Naive thymus-derived CD8-positive, alpha-beta T cell (primary cell): ENCODE measurements at places on chromosomes 16 and 17.

- no peak for DNase-seq
Measured at GRCh38 chr16:48597563-48598387, 12.2 kb downstream of the N4BP1 start.

- no peak for DNase-seq
Measured at GRCh38 chr17:14940108-14940937, 324.8 kb downstream of the PMP22 start.

DNA sequence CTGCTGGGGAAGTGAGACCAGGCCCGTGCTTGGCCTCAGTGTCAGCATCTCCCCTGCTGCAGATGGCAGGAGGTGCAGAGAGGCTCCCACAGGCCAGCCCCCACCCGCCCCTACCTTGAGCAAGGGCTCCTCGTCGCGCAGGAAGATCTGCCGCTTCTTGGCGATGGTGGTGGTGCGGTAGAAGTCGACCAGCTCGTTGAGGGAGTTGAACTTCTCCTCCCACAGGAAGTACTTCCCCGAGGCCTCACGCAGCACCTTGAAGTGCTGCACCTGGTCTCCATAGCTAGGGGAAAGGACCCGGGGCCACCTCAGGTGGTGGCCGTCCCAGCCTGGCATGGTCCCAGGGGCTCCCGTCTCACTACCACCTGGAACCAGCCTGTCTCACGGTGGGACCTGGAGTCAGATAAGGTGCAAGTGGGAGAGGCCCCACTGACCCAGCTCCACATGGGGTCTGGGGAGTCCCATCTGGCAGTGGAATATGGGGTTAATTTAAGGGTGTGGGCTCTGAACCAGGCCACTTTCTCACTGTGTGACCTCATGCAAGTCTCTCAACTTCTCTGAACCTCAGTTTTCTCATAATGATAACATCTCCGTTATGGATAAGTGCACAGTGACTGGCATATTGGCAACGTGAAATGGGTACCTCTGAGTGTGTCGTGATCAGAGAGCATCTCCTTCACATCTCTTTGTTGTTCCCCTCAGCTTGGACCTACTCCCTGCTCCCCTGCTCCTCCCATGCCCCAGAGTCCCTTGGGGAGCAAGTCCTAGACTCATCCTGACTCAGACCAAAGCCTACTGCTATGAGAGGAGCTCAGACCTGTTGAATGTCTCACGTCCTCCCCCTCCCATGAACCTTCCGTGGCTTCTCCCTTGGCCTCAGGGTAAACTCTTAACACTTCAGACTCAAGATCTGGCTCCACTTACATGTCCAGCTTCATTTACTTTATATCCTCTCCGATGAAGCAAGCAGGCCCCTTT is 19.8 kb upstream of the FAM83G start:
- no peak for DNase-seq

DNA sequence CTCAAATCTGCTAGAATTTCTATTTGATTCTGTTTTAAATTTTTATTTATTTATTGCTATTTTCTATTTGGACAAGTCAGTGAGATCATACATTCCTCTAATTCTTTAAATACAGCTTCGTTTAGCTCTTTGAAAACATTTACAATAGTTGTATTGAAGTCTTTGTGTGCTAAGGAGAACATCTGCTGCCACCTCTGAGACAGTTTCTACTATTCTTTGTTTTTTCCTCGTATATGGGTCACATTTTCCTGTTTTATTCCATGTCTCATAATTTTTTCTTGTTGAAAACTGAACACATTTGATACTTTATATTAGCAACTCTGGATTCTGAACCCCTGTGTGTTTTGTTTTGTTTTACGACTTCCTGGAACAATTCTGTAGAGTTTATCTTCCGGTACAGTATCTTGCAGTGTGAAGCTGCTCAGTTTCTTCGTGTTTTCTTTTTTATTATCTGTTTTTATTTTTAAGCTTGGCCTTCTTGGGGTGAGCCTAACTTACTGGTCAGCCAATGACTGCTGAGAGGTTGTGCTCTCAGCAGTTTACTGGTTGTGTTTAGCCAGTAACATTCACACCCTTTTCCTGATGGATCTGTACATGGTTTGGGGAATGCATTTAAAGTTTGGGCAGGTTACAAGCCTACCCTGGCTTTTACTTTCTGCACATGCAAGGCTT is 99.0 kb downstream of the CA4 start:
- no peak for DNase-seq

DNA sequence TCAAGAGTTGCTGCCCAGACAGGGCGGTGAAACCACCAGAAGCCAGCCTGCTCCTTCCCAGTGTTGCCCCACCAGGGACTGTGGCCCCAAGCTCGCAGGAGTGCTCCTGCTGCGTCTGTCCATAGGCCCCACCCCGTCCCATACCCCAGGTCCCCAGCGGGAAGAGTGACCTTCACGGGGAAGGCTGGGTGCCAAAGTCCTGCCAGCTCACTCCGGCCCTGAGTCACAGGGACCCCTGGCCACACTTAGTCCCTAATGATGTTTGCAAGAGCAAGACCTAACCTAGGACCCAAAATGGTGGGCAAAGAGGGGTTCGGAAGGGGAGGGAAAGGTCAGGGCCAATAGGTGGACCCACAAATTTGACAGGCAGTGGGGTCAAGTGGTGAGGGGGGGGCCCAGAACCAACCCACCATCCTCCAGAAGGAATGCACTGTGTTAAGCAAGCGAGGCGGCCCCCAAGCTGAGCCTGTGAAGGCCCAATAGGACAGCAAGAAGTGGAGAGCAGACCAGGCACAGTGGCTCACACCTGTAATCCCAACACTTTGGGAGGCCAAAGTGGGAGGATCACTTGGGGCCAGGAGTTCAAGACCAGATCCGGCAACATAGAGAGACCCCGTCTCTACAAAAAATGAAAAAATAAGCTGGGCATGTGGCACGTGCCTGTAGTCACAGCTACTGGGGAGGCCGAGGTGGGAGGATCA is 3.3 kb downstream of the DOK4 start:
- no peak for DNase-seq

- DNase-seq, result no peak
Measured at GRCh38 chr17:57939797-57940196, 15.4 kb downstream of the CUEDC1 start.

DNA sequence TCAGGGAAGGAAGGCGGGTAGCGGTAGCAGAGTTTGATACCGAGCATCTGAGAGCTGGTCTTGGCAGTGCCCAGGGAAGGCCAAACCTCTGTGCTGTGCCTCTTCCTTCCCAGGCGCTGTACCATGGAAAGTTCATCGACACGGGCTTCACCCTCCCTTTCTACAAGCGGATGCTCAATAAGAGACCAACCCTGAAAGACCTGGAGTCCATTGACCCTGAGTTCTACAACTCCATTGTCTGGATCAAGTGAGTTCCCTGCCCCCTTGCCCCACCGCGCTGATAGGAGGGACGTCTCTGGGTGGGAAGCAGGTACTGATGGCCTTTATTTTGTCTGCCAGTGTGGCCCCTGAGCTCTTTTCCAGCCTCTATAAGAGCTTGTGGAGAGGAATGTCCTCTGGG is 15.4 kb upstream of the CLEC18A start:
- DNase-seq, result no peak

DNA sequence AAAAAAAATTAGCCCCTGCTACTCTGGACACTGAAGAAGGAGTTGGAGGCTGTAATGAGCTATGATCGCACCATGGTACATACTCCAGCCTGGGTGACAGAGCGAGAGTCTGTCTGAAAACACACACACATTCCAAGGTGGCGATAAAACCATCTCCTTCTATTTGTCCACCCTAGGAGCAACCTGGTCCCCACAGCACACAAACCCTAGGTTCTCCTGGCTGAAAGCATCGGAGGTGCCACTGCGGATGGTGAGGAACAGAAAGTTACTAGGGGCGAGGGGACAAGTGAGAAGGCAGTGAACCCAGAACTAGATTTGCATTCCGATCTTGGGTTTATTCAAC is 1.4 kb upstream of the ECI1 start:
- no peak for DNase-seq

- DNase-seq, result no peak
Measured at GRCh38 chr16:12675852-12676251, 127.8 kb downstream of the CPPED1 start.

DNA sequence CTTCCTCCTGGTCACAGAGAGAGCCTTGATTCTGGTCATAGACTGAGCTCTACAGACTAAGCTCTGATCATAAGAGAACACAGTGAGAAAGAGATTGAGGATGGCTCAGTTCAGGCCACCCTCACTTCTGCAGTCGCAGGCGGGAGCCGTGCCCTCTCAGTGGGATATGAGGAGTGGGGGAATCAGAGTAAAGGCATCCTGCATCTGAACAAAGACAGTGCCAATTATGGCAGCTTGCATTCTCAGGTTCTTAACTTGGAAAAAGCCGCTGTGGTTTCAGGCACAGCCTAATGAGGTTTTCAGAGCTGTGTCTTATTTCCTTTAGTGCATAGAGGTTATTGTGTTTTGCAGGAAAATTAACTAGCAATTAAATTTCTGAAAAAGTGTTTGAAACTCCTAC is 134.4 kb upstream of the NLRP1 start:
- DNase-seq, result no peak

DNA sequence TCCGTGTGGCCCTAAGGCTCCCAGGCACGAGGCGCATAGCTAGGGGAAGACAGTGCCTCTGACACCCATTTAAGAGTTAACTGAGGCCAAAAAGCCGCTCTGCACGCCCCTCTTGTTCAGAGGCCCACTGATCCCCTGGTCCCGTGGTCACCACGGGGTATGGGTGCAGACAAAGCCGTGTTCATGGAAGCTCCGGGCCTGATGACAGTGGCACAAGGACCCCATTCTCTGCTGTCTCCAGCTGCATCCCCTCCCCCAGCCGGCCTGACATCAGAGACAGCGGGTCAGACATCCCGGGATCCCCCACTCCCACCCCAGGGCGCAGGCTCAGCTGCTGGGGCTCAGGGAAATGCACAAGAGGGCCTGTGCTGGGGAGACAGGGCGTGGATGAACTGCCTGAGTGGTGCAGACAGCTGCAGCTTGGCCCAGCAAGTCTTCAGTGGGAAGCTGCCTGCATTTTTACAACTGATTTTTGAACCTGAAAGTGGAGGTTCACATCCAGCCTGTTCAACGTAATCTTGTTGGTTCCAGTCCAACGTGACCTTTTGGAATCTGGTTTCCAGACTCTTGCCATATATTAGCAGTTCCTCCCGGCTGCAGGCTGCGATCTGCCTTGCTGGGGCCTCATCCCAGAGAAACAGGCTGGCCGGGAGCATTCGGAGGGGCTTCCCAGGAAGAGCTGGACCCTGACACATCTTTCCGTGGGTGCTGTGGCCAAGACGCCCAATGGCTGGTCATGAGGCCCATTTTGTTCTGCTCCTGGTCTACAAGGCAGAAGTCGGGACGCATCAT is 9.7 kb upstream of the BAHCC1 start:
- DNase-seq, result no peak

DNA sequence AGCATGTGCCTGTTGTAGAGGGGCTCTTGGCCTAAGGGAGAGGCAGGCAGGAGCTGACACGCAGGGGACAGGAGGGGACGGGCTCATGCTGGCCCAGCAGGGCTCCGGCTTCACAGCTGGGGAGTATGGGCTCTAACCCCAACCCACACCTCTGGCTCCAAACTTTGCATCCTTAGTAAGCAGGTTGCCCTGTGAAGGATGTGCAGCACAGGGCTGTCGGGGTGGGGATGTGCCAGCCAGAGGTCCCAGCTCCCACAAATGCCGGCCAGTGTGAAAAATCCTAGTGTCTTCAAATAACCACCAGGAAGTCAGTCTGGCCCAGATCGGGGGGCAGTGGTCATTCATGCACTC is 14.0 kb upstream of the FAM83G start:
- DNase-seq, result no peak

GRCh38 chr16:23905027-23905426 is 69.2 kb downstream of the PRKCB start:
- DNase-seq, result no peak

DNA sequence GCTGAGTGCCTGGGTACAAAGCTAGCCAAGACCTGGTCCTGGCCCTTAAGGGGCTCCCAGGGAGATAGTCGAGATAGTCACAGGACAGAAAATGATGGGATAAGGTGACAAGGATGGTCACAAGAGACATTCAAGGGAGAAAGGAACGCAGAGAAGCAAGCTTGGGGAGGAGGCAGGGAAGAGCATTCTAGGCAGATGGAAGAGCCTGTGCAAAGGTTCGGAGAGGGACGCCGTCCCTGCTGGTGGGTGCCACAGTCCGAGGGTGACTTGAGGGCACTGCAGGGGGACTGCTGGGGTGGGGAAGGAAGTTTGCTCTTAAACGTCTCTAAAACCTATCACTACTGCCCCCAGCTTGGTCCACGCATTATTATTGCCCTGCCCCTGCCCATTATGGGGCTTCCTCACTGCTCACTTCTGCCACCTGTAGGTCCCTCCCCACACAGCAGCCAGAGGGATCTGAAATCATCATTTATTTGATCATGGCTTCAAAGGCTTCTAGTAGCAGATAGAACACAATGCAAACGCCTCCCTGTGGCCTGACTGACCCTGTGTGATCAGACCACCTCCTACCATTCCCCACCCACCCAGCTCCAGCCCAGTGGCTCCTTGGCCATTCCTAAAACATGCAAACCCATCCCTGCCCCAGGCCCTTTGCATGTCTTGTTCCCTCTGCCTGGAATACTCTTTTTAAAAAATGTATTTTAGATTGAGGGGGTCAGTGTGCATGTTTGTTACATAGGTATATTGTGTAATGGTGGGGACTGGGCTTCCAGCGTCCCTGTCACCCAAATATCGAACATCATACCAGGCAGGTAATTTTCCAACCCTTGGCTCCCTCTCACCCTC is 60.3 kb downstream of the RMI2 start:
- DNase-seq, result peak; percentile 33

DNA sequence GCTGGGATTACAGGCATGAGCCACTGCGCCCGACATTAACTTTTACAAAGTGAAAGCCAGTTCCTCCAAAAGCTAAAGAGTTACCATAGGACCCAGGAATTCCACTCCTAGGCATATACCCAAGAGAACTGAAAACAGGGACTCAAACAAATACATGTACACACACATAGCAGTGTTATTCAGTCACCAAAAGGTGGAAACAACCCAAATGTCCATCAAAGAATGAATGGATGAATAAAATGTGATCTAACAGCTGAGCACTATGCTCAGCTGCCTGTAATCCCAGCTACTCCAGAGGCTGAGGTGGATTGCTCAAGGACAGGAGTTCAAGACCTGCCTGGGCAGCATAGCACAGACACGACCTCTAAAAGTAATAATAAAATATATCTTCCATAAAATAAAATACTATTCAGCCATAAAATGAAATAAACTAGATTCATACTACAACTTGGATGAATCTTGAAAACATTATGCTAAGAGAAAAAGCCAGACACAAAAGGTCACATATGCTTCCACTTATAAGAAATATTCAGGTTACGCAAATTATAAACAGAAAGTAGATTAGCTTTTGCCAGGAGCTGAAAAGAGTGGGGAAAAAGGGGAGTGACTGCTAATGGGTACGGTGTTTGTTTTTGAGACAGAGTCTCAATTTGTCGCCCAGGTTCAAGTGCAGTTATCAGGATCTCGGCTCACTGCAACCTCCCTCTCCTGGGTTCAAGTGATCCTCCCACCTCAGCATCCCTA is 9.3 kb upstream of the USP7 start:
- no peak for DNase-seq

GRCh38 chr16:1279081-1279944 is 23.4 kb downstream of the TPSD1 start:
- DNase-seq, result no peak

GRCh38 chr17:6428207-6428965 is 6.5 kb downstream of the AIPL1 start:
- DNase-seq, result no peak

- no peak for DNase-seq
Measured at GRCh38 chr17:63039342-63039741, 73.3 kb downstream of the TANC2 start.

GRCh38 chr17:81808778-81809555 is 5.0 kb downstream of the GCGR start:
- DNase-seq, result no peak

GRCh38 chr16:23288209-23288608 is 13.9 kb upstream of the SCNN1B start:
- no peak for DNase-seq

- no peak for DNase-seq
Measured at GRCh38 chr17:74218436-74218835, 5.1 kb downstream of the TTYH2 start.
